ENCODE measurements at places on chromosomes 1 and 21.

GRCh38 chr1:161719325-161719611 lies 2.1 kb upstream of the FCRLB start:
- no peak for DNase-seq

DNA sequence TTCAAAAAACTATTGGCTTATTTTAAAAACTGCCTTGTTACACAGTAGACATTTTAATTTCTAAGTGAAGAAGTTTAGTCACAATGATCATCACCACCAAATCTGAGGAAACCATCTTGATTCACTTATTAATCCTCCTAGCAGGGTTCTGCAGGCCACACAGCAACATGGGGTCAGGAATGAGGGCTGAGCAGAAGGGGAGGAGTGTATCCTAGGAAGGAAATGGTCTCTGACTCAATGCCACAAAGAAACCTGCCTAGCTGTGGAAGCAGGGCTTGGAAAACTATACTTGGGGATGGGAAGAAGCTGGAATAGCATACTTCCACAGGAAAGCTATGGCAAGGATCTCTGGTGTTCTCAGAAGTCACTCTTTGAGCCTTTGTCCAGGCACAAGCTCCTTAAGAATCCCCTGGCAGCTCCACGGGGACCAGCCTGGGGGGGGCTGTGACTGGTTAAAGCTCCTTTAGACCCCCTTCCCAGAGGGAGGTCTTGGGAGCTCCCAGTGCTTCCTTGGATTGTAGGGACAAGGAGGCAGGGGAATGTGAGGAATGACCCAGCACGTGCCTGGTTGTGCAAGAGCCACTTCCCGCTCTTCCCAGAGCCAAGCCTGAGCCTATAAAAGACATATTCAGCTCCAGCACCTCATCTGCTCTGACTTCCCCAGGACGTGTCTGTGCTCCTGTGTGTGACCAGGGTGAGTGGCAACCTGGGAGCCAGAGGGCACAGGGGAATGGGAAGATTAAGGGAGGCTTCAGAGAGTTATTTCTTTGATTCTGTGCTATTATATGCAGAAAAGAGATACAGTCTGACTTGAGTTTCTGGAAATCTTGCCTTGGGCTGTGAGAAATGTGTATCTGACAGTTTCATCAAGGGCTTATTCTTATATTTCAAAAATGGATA lies at the start of gene LCE2A:
Gene LCE2A, plus strand, starts transcription at position 645 of the 900 bp plus-strand sequence. CDS start 557 bp downstream, outside the sequence.
- no peak for DNase-seq

DNA sequence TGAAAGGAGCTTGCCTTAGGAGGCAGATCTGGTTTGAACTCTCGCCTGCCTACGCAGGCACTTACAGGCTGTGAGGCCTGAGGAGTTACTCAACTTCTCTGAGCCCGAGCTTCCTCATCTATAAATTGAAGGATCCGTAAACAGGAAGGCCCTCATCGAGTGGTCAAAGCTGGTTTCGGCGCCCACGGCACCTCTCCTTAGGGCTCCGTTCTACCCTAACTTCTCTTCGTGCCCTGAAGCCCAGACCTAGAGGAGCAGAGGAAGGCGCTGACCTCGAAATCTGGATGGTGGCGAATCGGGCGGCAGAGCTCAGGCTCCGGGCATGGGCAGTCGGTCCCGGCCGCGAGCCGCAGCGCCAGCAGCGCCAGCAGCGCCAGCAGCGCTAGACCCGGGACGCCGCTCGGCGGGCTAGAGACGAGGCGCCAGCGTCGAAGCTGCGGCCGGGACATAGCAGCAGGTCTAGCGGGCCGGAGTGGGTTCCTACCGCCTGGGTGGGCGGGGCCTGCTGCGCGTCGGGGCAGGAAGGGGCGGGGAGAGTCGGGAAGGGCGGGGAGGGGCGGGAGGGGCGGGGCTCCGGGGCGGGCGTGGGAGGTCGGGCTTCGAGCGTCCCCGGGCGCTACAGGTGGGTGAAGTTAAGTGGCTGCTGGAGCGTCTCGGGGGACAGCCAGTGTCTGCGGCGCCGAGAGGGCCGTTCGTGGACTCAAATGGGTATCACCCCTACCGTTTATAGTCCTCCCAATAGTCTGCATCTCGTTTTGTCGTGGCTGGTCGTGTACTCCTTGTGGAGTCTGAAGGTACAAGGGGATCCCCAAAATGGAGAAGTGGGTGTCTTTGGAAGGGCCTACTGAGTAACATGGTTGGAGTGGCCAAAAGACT lies at the start of gene CTBS:
Gene CTBS, minus strand, starts transcription at position 474 of the 876 bp plus-strand sequence. Its CDS starts 25 bp downstream, at position 449.
- peak; percentile 79 for DNase-seq

DNA sequence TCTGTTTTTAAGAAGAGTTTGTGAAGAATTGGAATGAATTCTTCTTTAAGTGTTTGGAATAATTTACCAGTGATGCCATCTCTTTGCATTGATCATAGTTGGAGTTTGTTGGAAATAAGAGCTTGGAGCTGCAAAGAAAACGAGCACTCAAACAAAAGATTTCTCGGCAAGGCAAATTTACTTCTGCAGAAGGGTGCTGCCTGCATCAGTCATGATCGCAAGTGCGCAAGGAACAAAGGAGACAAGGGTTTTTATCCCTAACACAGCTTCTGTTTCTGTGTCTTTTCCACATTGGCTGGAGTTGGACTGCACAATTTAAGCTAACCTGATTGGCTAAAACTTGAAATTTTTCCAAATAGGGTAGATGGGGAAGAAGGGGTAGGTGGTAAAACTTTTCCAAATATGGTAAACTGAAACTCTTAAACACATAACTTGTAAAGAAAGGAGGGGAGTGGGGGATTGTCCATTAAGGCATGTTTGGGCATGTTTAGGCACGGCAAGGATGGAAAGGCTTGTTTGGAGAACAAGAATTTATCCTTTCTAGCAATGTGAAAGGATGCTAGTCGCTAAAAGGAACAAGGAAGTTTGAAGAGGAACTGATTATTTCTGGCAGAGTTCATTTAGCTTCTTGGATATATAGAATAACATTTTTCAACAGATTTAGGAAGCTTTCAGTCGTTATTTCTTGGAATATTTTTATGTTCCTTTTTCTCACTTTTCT lies 3.5 kb upstream of the AADACL4 start:
- DNase-seq, result no peak

GRCh38 chr1:84107955-84108354 lies 36.1 kb upstream of the PRKACB start:
- no peak for DNase-seq

DNA sequence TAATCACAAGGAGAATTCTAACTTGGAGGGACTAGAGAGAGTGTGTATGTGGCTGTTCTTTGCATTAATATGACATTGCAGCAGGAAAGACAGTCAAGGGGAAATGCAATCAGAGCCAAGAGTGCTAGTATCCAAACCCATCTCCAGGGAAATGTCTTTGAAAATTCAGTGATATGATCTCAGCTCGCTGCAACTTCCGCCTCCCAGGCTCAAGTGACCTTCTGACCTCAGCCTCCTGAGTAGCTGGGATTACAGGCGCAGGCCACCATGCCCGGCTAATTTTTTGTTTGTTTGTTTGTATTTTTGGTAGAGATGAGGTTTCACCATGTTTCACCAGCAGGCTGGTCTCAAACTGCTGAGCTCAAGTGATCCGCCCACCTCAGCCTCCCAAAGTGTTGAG lies 16.3 kb downstream of the VASH2 start:
- DNase-seq, result no peak

- no peak for DNase-seq
Observed at GRCh38 chr1:21938732-21939538, 1.8 kb upstream of the HSPG2 start.

- DNase-seq, result no peak
Observed at GRCh38 chr21:34018185-34018584, 55.2 kb upstream of the MRPS6 start.

DNA sequence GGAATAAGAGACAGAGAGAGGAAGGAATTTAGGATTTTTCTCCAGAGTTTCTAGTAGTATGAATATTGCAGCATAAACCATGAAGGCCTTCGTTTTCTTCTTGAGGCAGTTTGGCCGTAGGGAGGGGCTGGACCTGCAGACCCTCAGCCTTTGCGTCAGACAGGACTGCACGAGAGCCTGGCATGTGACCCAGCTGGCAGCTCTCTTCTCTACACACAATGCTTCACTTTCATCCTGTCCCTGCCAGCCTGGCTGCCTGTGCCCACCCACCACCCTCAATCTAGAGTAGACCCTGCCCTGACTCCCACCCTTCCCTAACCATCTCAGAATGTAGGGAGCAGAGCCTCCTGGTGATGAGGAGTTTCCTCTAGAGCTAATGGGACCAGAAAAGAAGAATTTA lies 1.6 kb downstream of the CA14 start:
- no peak for DNase-seq

DNA sequence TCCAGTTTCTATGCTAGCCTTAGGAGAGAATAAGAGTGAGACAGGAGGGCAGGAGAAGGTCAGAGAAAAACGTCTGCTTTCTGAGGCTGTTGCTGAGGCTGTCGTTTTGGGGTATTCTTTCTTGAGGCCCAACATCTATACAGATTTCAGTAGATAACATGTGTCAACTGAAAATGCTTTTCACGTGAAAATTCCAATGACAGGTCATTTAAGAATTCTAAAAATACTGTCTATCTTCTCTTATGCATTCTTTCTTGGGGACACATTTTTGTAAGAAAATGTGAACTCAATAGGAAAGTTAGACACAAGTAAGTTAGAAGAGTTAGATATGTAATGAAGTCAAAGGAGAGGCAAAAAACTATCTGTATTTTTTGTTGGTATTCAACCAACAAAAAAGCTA lies 150.8 kb downstream of the TGFB2 start:
- no peak for DNase-seq

GRCh38 chr1:206935491-206936067 lies 10.7 kb downstream of the PIGR start:
- peak; percentile 23 for DNase-seq

DNA sequence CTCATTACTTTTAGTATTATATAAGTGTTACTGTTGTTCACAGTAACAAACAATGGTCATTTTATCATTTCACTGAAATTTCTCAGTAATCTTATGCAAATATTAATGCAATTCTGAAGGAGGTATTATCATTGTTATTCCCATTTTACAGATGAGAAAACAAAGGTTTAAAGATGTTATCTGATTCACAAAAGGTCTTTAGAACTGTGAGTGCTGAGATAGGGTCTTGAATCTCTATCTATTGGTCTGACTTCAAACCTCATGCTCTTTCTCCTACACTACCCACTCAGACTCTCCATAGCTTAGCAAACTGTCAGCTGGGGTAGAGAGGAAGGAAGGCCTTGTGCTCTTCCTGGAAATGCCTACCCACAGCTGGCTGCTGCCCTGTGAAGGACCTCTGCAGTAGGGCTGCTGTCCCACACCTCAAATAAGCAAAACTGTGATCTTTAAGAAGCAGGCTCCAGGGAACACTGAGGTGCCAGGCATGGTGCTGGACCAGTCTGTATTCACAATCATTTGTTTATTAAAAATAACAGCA lies 6.2 kb upstream of the OSCP1 start:
- DNase-seq, result no peak

DNA sequence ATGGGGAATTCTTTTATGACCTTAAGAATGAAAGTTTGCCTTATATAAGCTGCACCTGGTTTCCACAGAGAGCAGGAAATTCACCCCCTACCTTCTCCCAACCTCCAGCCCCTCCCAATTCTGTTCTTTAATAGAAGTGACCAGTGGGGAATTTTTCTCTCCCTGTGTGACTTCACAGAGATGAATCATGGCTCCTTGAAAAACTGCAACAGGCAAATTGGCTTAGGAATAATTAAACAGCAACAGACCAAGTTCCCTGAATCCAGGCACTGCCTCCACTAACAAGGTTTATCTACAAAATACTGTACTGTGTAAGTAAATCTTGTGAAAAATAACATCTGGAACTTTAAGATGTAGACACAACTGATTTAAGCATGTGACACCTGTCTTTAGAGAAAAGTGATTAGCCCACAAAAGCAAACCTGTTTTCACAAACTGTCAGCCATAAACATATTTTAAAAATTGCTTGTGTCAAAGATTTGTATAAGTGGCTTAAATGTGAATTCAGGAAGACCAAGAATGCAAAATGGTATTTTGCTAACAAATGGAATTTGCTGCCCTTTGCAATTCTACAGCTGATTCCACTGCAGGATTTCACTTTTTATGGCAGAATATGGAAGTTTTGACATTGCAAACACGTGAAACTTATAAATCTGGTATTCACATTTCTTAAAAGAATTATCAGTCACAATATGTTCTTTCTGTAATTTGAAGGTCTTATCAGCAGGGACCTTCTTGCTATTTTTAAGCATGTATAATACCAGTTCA lies 54.0 kb downstream of the ALG14 start:
- no peak for DNase-seq

GRCh38 chr1:101040666-101041065 lies 15.1 kb upstream of the DPH5 start:
- no peak for DNase-seq

DNA sequence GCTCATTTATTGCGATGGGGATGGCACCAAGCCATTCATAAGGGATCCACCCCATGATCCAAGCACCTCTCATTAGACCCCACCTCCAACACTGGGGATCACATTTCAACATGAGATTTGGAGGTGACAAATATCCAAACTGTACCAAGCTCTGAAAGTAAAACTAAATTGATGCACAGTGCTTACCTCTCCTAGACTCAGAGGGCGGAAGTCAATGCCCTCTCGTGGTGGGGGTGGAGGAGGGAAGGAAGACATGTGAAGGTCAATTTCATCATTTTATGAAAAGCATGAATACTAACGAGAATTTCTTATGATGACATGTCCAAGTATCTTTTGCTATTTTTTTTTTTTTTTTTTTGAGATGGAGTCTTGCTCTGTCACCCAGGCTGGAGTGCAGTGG lies 120.0 kb downstream of the PGBD5 start:
- no peak for DNase-seq

- no peak for DNase-seq
Observed at GRCh38 chr1:40353082-40353481, 20.4 kb upstream of the SMAP2 start.

- no peak for DNase-seq
Observed at GRCh38 chr1:246875041-246876026, 56.4 kb downstream of the AHCTF1 start.

- no peak for DNase-seq
Observed at GRCh38 chr1:35886577-35887431, 3.8 kb downstream of the AGO1 start.

All from effector CD8-positive, alpha-beta T cell (primary cell).